Vagina (tissue), 2 donors: ENCODE measurements at places on chromosomes 2 and 18.

DNA sequence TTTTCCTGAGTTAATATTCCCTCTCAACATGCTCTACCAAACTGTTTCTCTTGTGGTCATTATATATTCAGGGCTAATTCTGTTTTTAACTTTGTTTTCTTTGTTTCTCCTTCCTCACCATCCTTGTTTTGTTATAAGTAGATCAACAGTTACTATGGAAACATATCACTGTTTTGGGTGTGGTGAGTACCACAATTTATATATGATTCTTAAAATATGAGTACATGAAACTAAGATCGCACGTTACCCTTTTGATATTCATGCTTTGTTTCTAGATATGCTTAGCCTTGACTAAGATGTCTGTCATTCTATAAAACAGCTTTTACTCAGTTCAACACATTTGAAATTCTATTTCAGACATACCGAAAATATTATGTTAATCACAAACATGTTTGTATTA lies 232.3 kb upstream of the ITGA4 start:
- no peak for DNase-seq

DNA sequence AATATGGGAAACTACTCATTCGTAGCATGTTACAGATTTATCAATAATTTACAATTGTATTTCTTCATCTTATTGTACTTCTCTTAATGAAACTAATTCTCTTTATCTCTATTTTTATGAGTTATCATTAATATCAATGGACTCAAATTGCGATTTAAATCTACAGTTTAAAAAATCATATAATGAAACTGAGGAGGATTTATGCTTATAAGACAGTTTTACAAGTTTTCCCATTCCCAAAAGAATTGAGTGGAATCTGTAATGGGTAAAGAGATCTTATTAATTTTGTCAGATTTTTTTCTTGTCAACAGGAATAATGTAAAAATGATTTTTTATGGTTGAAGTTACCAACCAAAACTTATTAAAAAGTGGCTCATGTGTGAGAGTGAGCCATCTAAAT lies 468.0 kb downstream of the METTL4 start:
- DNase-seq, result no peak

DNA sequence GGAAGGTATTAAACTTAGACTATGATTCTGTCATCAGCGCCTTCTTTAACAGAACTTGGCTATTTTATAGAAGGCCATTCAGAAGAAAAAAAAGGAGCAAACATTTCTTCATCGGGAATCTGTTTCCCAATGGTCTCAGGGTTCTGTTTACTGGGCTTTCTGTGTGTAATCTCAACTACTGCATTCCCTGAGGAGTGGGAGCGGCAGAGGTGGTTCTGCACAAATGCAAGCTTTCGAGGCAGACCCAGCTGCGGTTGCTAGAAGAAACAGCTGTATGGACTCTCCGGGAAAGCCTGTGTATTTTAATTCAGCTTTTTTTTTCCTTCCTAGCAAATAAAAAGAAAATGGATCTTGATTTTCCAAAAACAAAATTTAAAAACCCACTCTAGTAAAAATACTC lies 250.7 kb downstream of the NAPG start:
- no peak for DNase-seq

DNA sequence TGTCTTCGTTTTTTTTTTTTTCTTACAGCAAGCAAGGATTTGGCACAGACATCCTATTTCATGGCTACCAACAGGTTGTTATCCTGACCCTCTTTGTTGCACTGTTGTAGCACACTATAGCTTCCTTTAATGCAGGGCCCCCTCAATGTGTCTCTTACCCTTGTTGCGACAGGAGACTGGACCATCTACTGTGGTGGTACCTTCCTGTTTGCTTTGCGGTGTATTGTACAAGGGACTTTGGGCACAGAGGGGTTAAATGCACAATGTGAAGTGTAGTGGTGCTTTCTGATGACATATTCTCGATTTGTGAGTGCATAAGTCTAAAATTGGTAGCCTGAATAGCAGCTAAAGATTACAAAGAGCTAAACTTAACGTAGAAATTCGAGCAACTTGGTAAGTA lies 27.5 kb downstream of the CCNT2 start:
- DNase-seq, result no peak

DNA sequence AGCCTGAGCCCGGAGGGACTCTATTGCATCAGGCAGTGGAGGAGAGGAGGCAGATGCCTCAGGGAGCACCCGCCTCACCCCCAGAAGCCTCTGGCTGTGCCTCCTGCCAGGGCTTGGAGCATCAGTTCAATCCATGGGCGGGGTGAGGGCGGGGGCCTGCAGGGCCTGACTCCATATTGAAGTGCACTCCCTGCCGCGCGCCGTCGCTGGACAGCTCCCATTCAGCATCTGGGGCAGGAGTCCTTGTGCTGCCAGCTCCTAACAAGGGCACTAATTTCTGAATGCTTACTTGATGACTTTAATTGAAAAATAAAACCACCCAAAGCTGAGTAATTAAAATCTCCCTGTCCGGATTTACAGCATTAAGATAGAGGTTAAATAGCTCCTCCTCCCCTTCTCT lies 23.8 kb downstream of the C1QL2 start:
- no peak for DNase-seq

- DNase-seq, result no peak
These were observed 13.3 kb upstream of the IMPACT start for GRCh38 chr18:24413148-24413547.

GRCh38 chr2:181242262-181242661 lies 214.9 kb upstream of the ITGA4 start:
- DNase-seq, result no peak

DNA sequence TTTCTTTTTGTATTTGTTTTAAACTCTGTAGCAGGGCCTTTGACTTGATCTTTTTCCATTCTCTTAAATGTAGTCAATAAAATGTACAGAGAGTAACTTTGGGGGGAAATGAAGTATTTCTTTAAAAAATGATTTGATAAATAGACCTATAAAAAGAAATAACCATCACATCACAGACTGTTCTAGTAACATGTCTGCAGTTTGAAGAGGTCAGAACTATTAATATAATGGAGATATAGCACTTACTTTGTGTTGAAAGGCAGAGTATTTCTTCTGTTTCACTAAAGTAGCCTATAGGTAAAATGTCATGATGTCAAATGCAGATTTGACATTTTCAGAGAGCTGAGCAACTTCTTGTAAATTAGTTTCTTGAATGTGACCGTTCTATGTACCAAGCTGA lies 55.7 kb upstream of the FAM237A start:
- no peak for DNase-seq

GRCh38 chr18:36809590-36810381 lies 19.0 kb downstream of the TPGS2 start:
- DNase-seq, result no peak

GRCh38 chr2:100562613-100563406 lies at the start of gene PDCL3:
TSS of gene PDCL3 (plus strand) at chr2:100562993. CDS start at chr2:100563068, 75 bp downstream.
- DNase-seq, result peak; percentile 97

- no peak for DNase-seq
These were observed 410.6 kb downstream of the PIK3C3 start for GRCh38 chr18:42365591-42365990.

- no peak for DNase-seq
These were observed 85.5 kb downstream of the ORC4 start for GRCh38 chr2:147934881-147935620.

- DNase-seq, result no peak
These were observed 126.3 kb upstream of the BCL2L11 start for GRCh38 chr2:110994250-110994961.

- DNase-seq, result no peak
These were observed 310.1 kb downstream of the MYCN start for GRCh38 chr2:16250466-16250865.

DNA sequence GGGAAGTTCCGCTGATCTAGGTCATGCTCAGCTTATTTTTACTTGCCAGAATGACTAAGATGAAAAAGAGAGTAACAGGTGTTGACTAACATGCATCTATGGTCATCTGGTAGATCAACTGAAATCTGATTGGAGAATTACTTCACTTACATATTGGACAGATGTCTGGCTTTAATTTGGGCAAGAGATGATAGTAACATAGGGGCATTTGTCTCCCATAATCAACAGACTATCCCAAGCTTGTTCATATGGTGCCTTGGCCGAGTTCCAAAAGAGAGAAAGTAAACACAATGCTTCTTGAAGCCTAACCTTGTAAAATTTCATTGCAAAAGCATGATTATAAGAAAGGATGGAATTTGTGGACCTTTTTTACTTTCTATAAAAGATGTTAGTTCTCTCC lies 503.7 kb downstream of the ADCYAP1 start:
- no peak for DNase-seq

- DNase-seq, result no peak
These were observed 18.0 kb downstream of the DGUOK start for GRCh38 chr2:73944714-73945113.

GRCh38 chr2:102317715-102318114 lies 6.4 kb downstream of the IL1RL1 start:
- no peak for DNase-seq

DNA sequence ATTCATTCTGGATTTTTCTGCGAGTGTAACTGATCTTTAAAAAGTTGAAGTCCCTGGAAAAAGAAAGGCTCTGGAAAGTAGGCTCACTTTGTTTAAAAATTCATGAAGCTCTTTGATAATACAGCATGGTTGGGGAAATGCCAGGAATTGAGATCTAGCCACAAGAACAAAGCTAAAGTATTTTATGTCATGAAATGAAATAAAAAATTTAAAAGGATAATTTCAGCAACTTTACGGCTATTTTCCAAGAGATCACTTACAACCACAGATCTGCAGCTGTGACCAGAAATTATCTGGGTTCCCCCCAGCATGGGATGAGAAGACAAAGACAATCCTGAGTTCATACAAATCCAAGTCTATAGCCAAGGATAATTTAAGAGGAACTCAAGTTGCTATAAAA lies 25.3 kb upstream of the RFX8 start:
- DNase-seq, result no peak

- DNase-seq, result no peak
These were observed 152.7 kb upstream of the NT5C1B start for GRCh38 chr2:18741895-18742732.

- DNase-seq, result no peak
These were observed 130.1 kb upstream of the SP5 start for GRCh38 chr2:170585067-170585466.

GRCh38 chr2:233228376-233228775 lies 23.1 kb upstream of the ATG16L1 start:
- DNase-seq, result no peak

DNA sequence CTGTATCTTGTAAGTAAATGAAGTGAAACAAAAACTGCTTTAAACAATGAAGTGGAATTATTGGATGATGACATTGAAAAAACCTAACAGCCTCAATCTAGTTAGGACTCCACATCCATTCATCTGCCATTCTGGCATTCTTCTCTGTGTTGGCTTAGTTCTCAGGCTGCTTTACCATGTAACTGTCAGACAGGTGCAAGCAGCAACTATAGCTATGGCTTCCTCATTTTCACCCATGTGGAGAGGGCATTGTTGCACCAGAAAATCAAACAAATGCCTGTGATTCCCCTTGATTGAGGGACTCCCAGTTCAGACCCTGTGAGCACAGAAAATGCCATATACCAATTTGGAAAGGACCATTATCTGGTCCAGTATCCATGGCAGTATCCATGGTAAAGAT lies 129.5 kb upstream of the NYAP2 start:
- no peak for DNase-seq

- no peak for DNase-seq
These were observed 23.5 kb downstream of the GPD2 start for GRCh38 chr2:156459720-156460119.

- DNase-seq, result no peak
These were observed 502.2 kb downstream of the NRXN1 start for GRCh38 chr2:50529600-50530218.

DNA sequence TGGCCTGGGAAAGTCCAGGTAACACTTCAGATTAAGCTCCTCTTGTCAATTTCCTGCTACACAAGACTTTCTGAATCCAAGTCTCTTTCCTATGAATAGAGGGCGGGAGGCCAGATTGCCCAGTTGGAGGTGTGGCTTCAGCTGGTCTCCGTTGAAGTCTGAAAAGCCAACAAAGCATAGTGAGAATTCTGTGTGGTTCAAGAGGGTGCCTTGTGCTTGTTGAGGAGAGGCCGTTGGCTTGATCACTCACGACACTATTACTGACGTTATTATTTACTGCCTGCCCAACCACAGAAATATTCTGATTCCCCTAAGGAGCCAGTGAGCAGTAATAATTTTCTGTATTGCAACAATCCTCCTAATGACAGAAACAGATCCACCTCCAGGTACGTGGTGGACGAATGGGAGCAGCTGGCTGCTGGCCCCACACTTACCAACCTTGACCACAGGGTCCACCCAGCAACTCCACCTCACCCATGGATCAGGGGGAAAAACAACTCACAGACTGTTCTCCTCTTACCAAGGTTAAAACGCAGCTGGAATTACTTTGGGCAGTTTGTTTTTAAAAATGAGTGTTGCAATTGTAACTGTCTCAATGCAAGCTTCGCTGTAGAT lies 21.9 kb downstream of the NRP2 start:
- no peak for DNase-seq

GRCh38 chr2:179511105-179511789 lies 246.6 kb upstream of the SESTD1 start:
- no peak for DNase-seq

- DNase-seq, result no peak
These were observed 193.7 kb upstream of the MEX3C start for GRCh38 chr18:51391215-51391614.

DNA sequence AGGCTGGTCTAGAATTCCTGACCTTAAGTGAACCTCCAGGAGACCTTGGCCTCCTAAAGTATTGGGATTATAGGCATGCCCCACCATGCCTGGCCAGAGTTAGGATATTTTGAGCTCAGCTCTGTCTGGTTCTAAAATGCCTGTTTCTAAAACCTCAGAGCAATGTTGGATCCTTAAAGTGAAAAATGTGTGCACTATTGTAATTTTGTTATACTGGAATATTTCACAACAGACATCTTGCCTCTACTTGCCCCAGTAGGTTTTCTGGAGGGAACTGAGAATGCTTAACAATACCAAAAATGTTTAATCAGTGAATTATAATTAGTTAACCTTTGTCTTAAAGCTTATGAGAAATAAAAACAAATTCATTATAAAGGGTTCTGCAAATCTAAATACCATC lies 144.6 kb upstream of the CCDC195 start:
- DNase-seq, result no peak

DNA sequence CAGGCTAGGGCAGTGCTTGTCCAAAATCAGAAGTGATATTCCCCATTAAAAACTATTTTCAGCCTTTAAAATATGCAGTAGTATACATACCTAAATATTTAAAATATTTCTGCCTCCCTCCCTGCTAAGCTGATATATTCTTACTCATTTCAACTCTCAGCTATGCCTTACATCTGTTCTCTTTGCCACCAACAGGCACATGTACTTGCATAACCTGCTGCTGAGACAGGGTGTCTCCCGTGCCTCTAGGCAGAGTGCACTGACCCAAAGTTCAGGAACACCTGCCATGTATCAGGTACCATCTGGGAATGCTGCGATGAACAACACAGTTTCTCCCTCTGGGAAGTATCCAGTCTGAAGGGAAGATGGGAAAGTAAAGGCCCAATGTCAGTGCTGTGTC lies 91.7 kb downstream of the STK39 start:
- no peak for DNase-seq

- no peak for DNase-seq
These were observed 53.6 kb upstream of the AFF3 start for GRCh38 chr2:100195942-100196341.
